ENCODE measurements at places on chromosomes 11 and 22. TPM values are rescaled to one million over a fixed set of nuclear protein-coding genes. Genes with fewer than 3 reads are reported as not detected.

USP2 gene
- total RNA-seq: 0.29 TPM

DCHS1 gene
- total RNA-seq: 0.59 TPM

OR51B5 gene
- not detected for total RNA-seq

FAM180B gene
- not detected for total RNA-seq

PLAAT3 gene
- total RNA-seq: 34.4 TPM

SCGB2A2 gene
- total RNA-seq: not detected
